ENCODE measurements at places on chromosomes 2 and 18.
A peak's percentile ranks its signal among the peaks of the same experiment; 100 is the strongest.

- no peak for DNase-seq
Observed at GRCh38 chr2:16019060-16019480, 78.7 kb downstream of the MYCN start.

GRCh38 chr2:173288561-173288960, 66.1 kb upstream of the CDCA7 start:
- no peak for DNase-seq

GRCh38 chr2:185291035-185291647, 447.5 kb upstream of the FSIP2 start:
- no peak for DNase-seq

GRCh38 chr2:30193104-30193681, 38.1 kb upstream of the LBH start:
- no peak for DNase-seq

DNA sequence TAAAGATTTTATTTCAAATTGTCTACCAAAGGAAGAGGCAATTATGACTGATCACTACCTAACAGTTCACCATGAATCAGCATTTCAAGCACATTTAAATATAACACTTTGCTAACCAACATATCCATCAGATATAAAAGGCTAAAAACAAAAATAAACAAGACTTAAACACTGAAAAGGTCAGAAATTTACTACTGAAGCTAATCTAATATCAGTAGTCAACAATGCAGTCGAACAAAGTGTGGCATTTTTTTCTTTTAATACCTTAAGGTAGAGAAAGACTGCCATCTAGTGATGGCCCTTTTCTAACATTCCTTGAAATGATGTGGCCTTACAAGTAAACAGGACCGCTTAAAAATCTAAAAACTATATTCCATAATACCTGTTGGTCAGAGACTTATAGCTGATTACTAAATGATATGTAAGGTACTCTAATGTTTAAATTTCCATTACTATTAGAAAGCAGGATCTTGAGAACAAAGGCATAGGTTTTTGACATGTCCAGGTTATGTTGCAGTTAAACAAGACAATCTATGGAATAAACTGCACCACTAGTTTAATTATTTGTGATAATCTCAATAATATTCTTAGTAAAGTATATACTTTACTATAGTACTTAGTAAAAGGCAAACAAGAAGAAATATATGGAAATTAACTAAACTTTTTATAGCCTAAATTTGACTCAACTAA, 80.0 kb downstream of the EXOC6B start:
- DNase-seq: peak; percentile 7

GRCh38 chr18:6784046-6784445, 54.5 kb downstream of the ARHGAP28 start:
- DNase-seq: no peak

DNA sequence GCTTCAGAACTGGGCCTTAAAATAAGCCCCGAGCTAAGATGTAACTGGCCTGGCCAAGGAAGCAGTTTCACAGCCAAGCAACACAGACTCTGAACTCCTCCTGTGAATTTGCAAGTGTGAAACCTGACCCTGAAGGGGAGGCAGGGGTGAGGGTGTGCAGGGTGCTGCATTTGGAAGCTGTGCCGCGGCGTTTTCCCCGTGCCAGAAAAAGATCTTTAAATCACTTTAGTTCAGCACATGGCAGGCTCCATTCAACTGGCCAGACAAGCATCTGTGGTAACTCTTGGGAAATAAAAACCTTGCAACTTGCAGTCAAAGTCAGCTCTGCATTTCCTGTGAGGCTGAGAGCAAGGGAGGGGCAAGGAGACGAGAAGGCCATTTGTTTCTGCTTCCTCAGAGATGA, 209.3 kb upstream of the SOX11 start:
- no peak for DNase-seq

- no peak for DNase-seq
Observed at GRCh38 chr18:62991959-62992358, 276.6 kb downstream of the PHLPP1 start.

DNA sequence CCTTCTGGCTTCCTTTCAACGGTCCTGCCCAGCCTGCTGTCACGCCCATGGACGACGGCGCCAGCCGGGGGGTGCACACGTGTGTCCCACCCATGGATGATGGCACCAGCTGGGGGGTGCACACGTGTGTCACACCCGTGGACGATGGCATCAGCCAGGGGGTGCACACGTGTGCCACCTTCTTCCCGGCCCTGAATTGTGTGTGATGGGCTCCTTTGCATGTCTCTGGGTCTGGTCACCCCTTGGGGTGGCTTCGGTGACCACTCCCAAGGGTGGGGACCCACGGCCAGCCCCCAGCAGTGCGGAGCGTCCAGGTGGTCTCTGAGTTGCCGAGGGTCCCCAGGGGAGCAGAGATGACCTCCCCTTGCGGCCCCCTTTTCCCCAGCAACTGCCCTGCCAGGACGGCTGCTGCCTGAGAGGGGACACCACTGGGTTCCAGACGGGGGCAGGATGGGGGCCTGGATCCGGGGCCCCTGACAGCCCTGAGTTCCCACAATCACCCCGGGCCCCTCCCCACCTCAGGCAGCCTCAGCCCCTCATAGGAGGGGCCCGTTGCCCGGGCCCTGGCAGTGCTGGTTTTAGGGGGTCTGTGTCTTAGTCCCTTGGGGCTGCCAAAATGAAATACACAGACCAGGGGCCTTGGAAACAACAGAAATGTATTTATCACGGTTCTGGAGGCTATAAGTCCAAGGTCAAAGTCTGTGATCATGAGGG, 9.4 kb downstream of the NEU4 start:
- no peak for DNase-seq

DNA sequence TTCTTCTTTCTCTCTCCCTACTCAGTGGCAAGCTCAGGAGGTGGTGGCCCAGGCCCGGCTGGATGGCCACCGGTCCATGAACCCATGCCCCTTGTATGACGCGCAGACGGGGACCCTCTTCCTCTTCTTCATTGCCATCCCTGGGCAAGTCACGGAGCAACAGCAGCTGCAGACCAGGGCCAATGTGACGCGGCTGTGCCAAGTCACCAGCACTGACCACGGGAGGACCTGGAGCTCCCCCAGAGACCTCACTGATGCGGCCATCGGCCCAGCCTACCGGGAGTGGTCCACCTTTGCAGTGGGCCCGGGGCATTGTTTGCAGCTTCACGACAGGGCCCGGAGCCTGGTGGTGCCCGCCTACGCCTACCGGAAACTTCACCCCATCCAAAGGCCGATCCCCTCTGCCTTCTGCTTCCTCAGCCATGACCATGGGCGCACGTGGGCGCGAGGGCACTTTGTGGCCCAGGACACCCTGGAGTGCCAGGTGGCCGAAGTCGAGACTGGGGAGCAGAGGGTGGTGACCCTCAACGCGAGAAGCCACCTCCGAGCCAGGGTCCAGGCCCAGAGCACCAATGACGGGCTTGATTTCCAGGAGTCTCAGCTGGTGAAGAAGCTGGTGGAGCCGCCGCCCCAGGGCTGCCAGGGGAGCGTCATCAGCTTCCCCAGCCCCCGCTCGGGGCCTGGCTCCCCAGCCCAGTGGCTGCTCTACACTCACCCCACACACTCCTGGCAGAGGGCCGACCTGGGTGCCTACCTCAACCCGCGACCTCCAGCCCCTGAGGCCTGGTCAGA, 1.8 kb downstream of the NEU2 start:
- no peak for DNase-seq

DNA sequence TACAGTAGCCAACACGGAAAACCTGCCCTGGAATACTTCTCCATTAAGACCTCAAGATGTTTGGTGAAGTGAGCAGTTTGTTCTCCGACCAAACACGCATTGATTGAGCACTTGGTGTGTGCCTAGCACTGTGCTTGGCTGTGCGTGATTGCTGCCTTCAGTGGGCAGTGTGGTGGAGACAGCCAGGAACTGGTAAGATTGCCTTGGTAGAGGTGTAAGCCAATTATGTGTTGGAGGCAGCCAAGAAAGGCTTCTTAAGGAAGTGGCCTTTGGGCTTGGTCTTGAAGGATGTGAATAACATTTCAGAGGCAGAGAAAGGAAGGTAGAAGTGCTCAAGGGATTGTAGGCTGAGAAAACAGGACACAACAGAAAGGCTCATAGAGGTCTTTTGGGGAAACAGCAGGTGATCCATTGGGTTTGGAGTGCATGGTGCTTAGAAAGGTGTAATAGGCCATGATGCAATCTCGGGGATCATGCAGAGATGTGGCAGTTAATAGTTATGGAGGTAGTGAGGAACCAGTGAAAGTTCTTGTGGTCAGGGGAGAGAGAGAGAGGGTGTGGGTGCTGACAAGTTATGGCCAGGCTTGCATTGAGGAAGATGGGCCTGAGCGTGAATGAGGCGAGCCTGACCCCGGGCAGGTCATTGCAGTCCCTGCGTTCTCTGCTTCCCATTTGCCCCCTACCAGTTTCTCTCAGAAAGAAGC, 6.3 kb downstream of the B3GNT2 start:
- no peak for DNase-seq

DNA sequence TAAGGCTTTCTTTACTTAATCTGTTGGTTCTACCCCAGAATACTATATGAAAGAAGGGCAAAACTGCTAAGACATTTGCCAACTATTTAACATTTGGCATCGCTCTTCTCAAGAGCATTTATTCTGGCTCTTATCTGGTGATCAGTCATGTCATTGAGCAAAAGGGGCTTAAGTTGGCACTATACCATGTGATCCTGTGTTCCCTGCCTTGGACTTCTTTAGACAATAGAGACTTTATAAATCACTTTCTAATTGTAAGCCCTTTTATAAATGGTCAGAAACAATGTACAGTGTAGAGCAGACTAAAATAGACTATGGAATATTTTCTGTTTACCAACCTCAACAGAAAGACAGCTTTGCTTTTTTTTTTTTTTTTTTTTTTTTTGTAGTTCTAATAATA, 52.1 kb downstream of the GTF3C3 start:
- DNase-seq: no peak

DNA sequence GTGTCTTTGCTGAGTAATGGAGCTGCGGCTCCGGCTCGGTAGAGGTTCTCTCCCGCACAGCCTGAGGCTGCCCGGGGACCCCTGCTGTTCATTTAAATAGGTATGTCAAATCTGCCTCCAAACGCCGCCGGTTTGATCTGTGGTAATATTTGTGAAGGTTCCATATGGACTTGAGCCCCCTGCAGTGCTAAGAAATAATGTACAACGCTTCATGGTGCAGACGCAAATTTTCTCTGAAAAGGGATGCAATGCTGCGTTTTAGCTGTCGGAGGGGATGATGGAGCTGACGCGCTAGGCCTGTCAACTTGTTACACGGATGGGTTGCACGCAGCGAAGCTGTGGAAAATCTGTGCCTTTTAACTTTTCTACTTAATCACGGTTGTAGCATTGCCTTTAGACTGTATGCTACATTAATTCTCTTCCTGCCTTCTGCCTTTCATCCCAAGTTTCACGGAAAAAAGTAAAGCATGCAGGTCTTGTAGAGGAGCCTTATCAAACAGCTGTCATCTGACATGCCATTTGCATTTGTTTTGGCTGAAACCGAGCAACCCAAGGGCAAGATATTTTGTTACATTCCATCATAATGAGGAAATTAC, 43.2 kb downstream of the MRPS9 start:
- no peak for DNase-seq

GRCh38 chr2:180955101-180955500, 25.3 kb upstream of the UBE2E3 start:
- DNase-seq: no peak

GRCh38 chr2:169709981-169710380, 15.7 kb downstream of the PHOSPHO2 start:
- no peak for DNase-seq

DNA sequence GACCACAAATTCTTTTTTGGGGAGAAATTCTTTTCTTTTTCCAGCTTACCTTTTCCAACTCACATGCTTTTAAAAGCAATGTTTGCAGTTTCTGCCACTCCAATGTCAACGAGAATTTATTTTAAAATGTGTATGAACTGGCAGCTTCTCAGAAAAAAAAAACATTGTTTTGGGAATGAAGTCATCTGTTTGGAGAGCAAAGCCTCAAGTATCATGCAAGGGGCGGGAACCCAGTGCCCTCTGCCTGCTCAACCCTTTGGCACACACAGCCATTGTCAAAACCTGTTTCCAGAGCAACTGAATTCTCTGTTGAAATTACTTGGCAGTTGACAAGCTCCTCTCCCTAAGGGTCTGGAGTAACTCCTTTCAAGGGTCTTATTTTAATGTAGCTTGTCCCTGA, 128.5 kb downstream of the QPCT start:
- DNase-seq: no peak
